ENCODE measurements at places on chromosomes 2 and 18.

DNA sequence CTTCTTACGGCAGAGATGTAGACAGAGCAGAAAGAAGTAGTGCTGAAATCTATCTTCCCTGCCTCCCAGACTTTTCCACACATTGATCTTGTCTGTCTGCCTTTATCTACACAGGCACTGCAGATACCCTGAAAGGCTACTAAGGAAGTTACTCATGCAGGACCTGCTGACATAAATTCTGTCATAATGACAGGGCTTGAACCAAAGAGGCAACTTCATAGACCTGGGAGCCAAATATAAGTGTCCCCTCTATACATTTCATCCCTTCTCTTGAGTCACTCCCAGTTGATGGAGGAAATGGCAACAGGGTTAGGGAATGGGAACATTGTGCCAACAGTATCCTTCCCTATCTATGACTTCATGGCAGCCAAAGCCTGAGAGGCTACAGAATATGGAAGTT lies 157.5 kb downstream of the TNS1 start:
- DNase-seq, result no peak

- no peak for DNase-seq
These were observed 95.9 kb upstream of the ACKR3 start for GRCh38 chr2:236473691-236474090.

GRCh38 chr2:112836163-112836560 lies 417 bp downstream of the IL1B start:
- no peak for DNase-seq

- DNase-seq, result no peak
These were observed 156.8 kb downstream of the CTIF start for GRCh38 chr18:48695671-48696070.

DNA sequence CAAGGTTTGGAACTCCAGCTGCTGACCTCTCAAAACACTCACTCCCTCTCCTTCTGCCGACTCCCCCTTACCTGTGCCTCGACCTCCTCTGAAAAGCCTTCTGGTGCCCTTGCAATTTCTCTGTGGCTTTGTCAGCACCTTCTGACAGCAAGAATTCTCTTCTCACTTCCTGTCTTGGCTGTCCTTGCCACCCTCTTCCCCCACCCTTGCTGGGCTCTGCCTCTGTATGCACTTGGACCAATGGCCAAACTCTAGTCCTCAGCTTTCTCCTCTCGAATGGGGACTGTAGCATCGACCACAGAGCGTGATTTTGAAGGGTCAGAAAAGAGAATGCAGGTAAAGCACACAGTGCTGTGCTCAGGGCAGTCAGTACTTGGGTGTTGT lies 99.0 kb downstream of the HS1BP3 start:
- no peak for DNase-seq

DNA sequence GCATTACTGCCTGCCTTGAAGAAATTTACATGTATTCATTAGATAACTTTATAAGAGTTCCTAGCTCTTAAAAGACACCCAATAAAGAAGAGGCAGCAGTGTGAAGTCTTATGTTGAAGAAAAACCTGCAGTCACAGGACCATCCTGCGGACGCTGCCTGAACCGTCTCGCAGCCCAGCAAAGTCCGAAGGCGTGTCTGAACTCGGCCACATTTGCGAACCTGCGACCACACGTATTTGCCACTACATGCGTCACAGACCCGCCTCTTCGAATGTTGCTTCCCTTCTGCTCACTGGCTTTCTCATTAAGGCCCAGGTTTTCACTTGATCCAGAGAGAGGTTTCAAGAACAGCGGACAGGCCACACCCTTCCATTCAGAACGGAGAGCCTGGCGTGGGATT lies 41.2 kb downstream of the CNGA3 start:
- DNase-seq, result no peak

DNA sequence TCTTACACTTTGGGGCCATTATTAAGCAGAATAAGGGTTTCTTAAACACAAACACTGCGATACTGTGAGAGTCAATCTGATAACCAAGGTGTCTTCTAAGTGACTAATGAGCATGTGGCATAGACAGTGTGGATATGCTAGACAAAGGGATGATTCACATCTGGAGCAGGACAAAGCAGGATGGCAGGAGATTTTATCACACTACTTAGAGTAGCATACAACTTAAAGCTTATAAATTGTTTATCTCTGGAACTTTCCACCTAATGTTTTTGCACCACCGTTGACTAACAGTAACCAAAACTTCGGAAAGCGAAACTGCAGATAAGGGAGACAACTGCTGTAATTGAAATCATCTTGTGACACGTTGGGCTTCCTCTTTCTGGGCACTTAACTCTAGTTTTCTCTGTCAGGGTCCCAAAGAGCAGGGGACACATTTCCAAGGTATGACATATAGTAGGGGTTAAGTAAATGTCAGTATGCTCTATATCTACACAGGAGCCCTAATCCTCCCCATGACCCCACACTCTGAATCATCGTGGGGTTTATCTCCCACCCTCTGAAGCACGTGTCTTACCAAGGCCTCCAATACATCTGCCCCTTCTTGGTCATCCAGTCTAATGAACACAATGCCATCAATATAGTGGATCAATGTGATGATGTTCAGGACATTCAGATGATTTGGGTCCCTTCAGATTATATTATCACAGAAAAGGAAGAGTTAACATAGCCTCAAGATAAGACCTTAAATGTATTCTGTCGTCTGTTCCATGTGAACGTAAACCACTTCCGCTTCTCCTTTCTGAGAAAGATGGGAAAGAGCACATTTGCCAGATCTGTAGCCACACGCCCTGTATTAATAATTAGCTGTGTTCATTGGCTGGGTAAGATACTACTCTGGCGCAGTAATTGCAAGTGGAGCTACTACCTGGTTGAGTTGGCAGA lies 78.7 kb downstream of the FTCDNL1 start:
- DNase-seq, result no peak

Measured in T-helper 1 cell (primary cell).